ENCODE measurements at places on chromosomes 1 and 21.

GRCh38 chr1:183291216-183291762 is 105.2 kb downstream of the LAMC2 start:
- DNase-seq, result no peak

- DNase-seq, result no peak
Measured at GRCh38 chr1:20174937-20175666, 10.8 kb upstream of the UBXN10 start.

DNA sequence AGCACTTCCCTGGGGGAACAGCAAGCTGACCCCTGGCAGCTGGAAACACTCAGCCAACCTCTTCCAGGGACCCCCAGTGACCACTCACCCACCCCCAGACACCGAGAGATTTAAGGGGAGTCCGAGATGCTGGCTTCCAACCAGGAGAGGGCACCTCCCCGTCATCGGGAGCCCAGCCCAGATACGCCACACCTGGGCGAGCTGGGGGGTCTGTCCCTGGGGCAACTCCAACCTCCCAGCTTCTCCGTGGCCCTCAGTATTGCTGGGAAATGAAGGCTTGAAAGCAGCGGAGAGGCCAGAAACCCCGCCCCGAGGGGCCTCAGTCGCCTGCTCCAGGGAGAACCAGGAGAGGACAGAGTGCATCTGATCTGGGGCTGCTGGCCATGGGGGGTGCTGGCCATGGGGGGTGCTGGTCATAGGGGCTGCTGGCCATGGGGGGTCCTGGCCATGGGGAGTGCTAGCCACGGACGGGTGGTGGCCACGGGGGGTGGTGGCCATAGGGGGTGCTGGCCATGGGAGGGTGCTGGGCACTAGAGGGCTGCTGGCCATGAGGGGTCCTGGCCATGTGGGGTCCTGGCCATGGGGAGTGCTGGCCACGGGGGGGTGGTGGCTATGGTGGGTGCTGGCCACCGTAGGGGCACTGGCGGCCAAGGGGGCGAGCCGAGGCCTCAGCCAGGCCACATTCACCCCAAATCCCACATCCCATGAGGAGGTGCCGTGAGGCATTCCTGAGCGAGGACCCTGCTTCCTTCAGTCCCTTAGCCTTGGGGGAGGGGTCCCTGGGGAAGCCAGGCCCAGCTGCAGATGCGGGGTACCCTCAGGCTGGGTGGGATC is 61.5 kb upstream of the TTC34 start:
- DNase-seq, result no peak

DNA sequence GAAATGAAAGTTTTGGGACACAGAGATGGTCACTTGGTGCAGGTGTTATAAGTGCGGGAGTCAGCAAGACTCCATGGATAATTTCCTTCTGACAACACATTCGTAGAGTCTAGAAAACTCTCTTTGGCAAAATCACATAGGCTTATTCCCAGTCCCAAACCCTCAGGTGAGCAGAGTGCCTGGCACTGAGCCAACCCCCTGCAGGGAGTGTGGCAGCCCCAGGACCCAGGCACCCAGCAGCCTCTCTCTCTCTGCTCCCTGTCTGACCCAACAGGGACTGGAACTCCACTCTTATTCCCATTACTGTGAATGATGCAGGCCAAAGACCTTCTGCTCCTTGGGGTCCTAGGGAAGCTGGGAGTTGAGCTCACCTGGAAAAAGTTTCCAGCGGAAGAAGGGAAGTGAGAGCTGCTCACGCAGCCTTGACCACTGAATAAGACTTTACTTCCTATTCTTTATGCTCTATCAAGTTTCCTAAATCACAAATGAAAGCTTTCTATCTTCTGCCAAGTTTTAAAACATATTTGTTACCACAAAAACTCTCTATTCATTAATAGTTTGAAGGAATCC is 132.6 kb upstream of the ETV3 start:
- no peak for DNase-seq

- DNase-seq, result no peak
Measured at GRCh38 chr1:24490101-24490781, 12.4 kb upstream of the RCAN3 start.

GRCh38 chr1:92081031-92081430 is 886 bp downstream of the BTBD8 start:
- DNase-seq, result no peak

DNA sequence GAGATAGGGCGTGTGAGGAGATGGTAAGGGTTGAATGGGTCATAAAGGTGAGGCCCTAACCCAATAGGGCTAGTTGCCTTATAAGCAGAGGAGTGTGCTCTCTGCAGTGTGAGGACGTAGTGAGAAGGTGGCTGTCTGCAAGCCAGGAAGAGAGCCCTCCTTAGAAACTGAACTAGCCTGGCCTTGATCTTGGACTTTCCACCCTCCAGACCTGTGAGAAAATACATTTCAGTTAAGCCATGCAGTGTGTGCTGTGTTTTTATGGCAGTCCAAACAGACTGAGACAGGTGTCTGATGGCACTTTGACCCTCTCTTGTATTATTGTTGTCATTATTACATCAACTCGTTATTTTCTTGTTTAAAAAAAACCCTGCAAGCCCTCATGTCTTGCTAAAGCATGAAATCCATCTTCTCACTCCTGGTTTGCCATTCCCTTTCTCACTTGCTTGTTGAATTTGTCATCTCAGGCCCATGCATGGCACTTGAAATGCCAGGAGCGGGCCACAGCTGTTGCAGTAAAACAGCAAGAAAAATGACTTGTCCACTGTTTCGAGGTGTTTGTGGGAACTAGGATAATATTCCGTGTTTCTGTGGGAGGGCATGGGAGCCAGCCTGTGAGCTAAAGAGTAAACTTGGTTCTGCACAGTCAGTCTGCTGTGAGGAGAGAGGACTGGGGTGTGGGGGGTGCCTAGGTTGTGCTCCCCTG is 78.6 kb downstream of the STUM start:
- no peak for DNase-seq

GRCh38 chr1:115300087-115300876 is 37.8 kb downstream of the NGF start:
- DNase-seq, result no peak

- DNase-seq, result no peak
Measured at GRCh38 chr1:113314600-113314999, 75.7 kb upstream of the MAGI3 start.

DNA sequence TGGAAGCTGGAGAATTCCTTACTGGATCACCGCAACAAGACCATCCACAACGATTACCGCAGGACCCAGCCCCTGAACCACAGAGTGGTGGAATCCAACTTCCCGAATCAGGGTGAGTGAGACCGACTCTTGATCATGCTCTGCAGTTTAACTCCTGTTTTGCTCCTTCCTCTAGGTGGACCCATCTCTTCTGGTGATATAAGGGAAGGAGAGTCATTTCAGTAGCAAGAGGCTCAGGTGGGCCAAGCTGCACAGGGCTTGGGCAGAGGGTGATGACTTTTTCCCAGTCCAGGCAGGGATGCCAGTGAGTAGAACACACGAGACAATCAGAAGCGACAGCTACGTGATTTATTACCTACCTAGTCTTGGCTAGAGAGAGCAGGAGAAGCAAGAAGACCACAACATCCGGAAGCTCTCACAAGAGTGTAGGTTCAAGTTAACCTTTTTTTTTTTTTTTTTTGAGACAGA is 25.2 kb downstream of the CA6 start:
- DNase-seq, result peak; percentile 54

GRCh38 chr1:220955116-220955515 is 75.9 kb downstream of the HLX start:
- no peak for DNase-seq

DNA sequence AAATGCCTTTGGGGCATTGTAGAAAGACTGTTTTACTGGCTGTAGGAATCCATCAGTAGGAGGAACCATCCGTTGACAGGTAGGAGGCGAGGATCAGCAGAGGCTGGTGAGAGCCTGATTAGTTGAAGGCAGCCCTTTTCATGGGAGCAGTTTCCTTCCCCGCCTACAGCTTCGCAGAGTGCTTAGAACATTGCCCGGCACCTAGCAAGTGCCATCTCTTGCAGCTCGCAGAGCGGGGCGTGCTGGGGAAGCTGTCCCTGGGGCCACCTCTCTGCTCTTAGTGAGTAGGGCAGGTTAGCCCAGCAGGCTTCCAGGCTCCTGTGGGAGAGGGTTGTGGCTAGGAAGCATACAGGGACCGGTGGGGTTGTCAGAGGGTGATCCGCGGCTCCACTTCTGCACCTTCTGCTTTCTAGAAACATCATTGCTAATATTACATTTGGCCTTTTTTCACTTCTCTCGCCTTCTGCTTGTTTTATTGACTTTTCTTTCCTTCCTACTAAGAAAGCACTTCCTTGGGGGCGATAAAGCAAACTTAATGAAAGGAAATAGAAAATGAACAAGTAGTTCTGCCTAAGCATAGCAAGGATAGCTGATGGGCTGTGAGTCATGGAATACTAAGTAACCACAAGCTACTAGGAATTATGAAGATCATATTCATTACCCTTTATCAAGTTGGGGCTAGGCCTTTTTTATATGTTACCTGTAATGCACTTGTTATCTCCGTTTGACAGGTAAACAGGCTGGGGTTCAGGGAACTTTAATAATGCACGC is 176.7 kb downstream of the GALNT2 start:
- DNase-seq, result no peak

DNA sequence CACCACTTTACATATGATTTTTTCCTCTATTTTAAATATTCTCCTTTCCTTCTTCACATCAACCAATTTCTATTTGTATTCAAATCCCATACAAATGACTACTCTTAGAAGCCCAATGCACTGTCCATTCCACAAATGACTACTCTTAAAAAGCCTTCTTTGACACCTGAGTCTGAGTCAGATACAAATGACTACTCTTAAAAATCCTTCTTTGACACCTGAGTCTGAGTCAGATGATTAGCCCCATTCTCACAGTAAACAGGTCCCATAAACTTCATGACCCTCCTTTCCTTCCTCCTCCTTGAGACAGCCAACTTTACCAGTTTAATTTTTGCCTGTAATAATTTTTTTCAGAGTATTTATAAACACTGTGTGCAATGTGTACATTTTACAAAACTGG is 231.3 kb upstream of the USP25 start:
- no peak for DNase-seq

DNA sequence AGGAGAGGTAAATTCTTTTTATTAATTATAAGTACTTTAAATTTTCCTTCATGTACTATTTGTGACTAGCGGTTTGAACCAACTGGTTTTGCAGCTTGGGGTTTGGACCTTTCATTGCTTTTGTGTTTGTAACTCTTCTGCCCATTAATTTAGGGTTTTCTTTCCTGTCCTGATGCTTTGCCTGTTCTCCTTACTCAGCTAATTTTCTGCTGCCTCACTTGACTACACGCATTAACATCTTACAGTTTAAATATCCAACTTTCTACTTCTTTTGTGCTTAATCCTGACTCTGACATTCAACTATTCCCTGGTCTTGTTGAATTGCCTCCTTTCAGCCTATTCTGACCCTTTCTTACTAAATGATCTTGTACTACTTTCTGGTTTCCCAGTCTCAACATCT is 135.6 kb downstream of the PTPRC start:
- no peak for DNase-seq
